ENCODE measurements at places on chromosomes 2 and 18. TPM values are rescaled to one million over a fixed set of nuclear protein-coding genes. Genes with fewer than 3 reads are reported as not detected.

The PKDCC gene
- not detected for total RNA-seq

The SP140 gene
- total RNA-seq: 51.2 TPM

The FRZB gene
- not detected for total RNA-seq

The ONECUT2 gene
- total RNA-seq: not detected

The UGT1A7 gene
- total RNA-seq: not detected

The CTAGE1 gene
- not detected for total RNA-seq

The C1QL2 gene
- total RNA-seq: not detected

DNA sequence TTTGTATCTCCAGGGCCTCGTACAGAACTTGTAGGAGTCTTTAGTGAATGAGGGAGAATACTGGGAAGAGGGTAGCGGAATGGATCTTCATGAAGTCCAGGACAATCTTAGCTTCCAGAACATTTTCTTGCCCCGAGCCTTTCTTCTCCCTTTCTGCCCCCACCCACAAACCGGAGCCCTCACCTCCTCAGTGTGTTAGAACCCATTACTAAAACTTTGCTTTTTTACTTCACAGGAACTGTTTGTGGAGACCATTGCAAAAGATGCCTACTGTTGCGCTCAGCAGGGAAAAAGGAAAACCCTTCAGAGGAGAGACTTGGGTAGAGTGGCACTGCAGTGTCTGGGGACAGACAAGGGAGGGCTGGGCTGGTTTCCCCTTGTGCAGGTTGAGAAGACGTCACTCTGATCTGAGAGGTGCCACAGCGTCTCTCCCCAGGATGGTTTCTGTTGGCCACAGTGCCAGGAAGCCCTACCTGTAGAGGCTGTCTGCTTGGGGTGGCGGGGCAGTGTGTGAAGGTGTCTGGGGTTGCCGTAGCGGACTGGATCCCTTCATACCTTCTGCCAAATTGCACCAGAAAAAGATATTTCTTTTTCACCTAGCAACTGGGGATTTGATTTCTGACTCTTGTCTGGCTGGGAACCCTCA lies 786 bp downstream of the POLE4 start:
- peak; percentile 2 for DNase-seq

GRCh38 chr2:58769111-58769863 lies 528.2 kb upstream of the FANCL start:
- DNase-seq: no peak

- no peak for DNase-seq
These were observed 151.9 kb upstream of the RND3 start for GRCh38 chr2:150639383-150639782.

- no peak for DNase-seq
These were observed 24.8 kb downstream of the SP3 start for GRCh38 chr2:173940208-173941020.

GRCh38 chr2:165745916-165746315 lies 48.1 kb downstream of the GALNT3 start:
- no peak for DNase-seq

- no peak for DNase-seq
These were observed 16.1 kb upstream of the MAL start for GRCh38 chr2:95009412-95009811.

GRCh38 chr2:136347981-136348380 lies 230.0 kb upstream of the CXCR4 start:
- DNase-seq: no peak

DNA sequence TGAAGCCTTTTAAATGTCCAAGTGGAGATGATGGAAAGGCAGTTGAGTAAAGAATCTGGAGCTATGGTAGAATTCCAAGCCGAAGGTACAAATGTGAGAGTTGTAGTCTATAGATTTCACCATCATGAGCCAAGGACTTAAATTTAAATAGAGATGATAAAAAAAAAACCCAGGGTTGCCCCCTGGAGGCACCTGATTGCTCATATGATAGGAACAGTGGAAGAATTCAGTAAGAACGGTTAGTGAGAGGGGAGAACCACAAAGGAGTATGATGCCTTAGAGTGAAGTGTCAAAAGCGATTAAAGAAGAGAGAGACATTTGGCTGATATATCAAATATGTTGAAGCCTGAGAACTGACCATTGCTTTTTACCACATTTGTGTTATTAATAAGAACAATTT lies 11.9 kb downstream of the NYAP2 start:
- DNase-seq: no peak

GRCh38 chr18:27109451-27109850 lies 75.7 kb downstream of the CHST9 start:
- no peak for DNase-seq

DNA sequence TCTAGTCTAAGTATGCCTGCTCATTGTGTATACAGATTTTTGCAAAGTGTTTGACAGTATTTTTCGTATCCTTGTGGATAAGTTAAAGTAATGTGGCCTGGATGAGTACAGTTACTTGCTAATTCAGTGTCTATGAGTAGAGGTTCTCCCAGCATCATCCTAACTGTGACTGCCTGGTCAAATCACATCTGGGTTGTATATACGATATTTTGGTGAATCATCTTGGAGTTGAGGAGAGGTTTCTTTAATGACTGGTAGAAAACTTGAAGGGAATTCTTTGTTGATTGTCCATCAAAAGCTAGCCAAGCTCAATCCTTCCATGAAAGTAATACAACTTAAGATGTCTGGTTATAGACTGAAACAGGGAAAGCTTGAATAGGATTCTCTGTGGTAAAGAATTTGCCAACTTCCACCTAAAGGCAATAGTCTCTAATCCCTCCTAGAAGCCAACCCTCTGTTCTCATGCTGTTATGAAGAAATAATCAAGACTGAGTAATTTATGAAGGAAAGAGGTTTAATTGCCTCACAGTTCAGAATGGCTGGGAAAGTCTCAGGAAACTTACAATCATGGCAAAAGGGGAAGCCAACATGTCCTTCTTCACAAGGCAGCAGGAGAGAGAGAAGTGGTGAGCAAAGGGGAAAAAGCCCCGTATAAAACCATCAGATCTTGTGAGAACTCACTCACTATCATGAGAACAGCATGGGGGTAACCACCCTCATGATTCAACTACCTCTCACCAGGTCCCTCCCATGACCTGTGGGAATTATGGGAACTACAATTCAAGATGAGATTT lies 19.4 kb upstream of the RALBP1 start:
- no peak for DNase-seq

DNA sequence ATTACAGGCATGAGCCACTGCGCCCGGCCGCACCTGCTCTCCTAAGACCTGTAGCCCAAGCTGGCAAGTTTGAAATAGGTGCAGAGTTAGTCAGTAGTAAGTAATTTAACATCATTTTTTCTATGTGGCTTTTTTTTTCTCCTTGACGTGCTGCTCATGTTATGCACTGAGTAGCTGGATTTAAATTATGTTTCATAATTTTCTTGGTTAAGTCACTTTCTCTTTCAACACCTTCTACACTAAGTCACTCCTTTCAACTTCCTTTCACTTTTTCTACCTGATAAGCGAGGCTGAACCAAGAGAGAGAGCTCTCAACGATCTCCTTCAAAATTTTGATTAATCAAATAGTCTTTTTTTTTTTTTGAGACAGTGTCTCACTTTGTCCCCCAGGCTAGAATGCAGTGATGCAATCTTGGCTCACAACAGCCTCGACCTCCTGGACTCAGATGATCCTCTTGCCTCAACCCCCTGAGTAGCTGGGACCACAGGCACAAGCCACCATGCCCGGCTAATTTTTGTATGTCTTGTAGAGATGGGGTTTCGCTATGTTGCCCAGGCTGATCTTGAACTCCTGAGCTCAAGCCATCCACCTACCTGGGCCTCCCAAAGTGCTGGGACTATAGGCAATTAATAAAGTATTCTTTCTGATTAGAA lies 13.1 kb downstream of the CASP8 start:
- no peak for DNase-seq

DNA sequence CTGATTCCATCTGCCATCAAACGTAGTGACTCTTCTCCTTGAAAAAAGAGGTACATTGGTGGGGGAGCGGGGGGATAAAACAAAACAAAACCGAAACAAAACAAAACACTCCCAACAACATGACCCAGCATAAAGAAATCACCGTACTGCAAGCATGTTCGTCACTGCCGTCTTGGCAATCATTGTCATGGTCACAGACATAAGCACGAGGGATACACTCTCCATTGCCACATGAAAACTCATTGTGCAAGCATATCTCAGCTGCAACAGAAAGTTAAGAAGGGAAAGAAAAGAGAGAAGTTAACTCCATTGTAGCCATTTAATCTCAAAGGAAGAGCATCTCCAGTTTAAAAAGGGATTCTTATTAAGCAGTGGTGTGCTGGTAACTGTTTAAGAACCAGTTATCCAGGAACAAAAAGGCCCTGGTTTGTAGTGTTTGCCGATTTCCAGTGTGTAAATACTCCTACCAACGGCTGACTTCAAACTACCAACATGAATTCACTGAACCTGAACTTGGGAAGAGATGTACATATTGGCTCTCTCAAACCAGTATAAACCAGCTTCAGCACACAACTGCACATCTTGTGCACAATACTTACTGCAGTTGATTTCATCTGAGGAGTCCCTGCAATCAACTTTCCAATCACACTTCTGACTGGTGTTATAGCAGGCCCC lies 68.2 kb downstream of the LRP2 start:
- no peak for DNase-seq

- DNase-seq: no peak
These were observed 13.3 kb upstream of the GALM start for GRCh38 chr2:38652431-38653273.

- peak; percentile 50 for DNase-seq
These were observed at the start of gene ANKRD53 for GRCh38 chr2:70978341-70979179. Gene ANKRD53, plus strand, starts transcription at chr2:70978630. Its CDS starts 16 bp downstream, at chr2:70978646.

GRCh38 chr2:207157162-207157481 lies 8.6 kb downstream of the KLF7 start:
- DNase-seq: no peak

DNA sequence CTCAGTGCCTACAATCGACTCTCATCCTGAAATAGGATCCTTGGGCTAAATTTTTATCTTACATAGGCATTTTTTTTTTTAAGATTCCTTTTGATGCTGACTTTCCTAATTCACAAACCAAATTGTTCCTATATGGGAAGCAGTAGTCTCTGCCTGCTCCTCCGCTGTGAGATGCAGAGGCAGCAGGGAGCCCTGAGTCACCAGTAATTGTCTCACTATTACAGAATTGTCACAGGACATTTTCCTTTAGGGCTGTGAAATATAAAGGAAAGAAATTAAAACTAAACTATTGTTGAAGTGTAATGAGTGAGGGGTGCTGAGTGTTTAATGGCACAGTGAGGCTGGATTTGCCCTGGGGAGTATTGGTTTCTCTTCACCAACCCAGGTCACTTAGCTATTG lies 63.8 kb downstream of the MYO3B start:
- DNase-seq: no peak

DNA sequence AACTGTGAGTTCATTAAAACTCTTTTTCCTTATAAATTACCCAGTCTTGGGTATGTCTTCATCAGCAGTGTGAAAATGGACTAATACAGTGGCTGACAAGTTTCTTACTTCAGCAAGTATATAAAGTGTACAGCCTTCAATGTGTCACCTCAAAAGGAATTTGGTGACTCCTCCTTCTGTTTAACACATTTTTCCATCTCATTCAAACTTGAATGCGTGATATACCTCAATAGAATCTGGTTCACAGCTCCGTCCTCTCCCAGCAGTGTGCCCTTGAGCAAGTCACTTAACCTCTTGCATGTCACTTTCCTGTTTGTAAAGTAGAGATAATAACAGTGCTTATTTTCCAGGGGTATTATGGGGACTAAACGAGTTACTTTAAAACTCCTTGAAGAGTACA lies 159.6 kb downstream of the CCBE1 start:
- no peak for DNase-seq

GRCh38 chr2:9965119-9965822 lies 13.8 kb downstream of the GRHL1 start:
- DNase-seq: no peak

DNA sequence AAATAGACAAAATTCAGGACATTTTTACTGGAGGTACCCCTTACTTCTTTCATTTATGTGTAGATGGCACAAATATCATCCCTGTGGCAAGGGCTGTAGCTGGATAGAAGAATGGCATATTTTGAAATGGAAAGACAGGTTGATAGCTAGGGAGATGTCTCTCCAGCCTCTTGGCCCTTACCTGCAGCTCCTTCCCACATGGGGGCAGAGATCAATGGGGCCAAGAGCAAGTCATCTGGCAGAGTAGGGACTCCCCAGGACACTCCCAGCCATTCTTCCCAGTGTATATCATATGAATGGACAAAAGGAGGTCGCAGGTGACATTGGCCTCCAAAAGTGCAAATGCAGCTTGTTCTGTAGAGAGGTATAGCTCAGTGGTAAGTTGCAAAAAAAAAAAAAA lies 192.2 kb upstream of the ATP5MC3 start:
- no peak for DNase-seq

GRCh38 chr2:214550786-214551185 lies 139.9 kb downstream of the VWC2L start:
- no peak for DNase-seq

DNA sequence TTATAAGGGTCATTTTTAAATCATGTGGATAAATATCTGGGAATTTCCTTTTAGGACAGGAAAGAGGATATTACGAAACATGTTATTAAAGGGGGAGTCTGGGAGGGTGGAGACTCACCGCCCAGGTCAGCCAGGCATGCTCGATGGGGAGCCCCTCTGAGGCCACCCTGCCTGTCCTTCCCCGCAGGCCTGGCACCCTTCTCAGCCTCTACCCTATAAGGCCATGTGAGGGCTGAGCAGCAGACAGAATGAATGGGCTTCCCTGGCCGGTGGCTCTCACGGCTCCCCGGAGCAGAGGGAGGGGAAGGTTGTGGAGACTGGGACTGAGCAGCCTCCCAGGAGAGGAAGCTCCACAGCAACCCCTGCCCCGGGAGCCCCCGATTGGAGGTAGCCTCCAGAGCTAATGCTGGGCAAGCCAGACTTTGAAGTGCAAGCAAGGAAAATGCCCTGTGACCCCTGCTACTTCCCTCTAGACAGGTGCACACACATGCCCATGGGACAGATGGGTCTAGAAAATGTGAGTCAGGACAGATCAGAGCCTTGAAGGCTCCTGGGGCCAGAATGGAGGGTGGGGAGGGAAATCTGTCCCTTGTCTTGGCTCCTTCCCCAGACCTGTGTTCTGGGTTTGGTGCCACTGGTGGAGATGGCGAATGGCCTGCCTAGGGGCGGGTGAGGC lies 13.2 kb upstream of the ARMC9 start:
- DNase-seq: no peak

DNA sequence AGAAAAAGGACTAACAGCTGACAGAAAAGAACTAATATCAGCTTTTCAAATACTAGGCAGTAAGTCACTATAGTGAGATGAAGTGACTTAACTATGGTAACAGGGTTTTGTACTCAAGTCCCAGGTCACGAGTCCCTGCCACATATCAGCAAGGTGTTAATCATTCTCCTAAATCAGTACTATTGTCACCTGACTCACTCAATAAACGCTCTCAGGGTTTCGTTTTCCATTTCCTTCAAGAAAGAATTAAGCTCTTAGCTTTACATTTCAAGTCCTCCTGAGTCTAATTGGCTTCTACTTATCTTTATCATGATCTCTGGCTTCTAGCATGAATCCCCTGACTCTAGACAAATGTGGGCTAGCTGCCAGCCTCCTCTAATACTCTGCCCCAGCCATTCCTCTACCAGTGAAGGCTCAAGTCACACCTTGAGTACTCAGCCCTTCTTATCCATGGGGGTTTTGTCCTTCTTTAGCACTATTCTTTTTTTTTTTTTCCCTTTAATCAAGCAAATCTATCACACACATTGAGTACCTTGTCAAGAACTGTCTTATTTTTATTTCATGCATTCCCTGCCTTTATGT lies 20.0 kb downstream of the BUB1 start:
- DNase-seq: no peak

- no peak for DNase-seq
These were observed 232.3 kb downstream of the RIT2 start for GRCh38 chr18:42883169-42883568.

All from CD4-positive, alpha-beta T cell (primary cell).